Epithelial cell of esophagus (primary cell): ENCODE measurements at places on chromosomes 4 and X.
A peak's percentile ranks its signal among the peaks of the same experiment; 100 is the strongest.

- DNase-seq: no peak
These were observed 763 bp upstream of the PRRG1 start for GRCh38 chrX:37348231-37348970.

GRCh38 chrX:28180096-28180495 is 198.8 kb upstream of the DCAF8L1 start:
- no peak for DNase-seq

DNA sequence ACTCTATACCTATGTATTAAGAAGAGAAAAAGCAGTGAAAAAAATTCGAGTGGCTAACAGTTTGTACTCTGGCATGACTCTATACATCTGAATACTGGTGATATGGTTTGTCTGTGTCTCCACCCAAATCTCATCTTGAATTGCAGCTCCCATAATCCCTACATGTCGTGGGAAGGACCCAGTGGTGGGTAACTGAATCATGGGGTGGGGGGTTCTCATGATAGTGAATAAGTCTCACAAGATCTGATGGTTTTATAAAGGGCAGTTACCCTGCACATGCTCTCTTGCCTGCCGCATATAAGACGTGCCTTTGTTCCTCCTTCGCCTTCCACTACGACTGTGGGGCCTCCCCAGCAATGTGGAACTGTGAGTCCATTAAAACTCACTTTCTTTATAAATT is 70.4 kb downstream of the LRBA start:
- no peak for DNase-seq

DNA sequence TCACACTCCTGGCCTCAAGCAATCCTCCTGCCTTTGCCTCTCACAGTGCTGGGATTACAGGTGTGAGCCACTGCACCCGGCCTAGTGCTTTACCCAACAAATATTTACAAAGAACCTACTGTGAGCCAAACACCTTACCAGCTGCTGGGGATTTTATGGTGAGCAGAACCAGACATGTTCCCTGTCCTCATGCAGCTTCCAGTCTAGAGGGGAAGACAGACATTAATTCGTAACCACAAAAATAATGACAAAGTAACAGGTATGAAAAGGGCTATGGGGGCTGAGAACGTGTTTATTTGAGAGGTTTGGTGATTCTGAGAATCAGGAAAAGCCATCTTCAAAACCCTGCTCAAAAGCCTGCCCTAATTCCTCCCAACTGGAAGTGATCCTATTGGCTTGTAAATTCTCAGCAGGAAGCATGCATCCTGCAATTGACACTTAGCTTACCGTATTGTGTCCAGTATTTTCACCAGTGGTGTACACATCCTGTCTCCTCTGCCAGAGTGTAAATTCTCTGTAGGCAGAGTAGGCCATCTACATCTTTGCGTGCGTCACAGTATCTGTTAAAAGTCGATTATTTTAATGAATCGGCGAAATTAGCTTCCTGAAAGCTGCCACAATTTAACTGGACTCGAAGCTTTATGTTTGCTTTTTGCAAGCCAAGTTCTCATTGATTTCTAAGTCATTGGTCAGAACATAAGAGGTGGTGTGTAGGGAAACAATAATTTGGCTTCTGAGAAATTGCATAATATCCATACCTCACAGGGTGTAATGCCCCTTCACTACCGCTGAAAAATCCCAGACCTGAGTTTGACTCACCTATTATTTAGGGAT is 67.0 kb downstream of the TMEM156 start:
- peak; percentile 17 for DNase-seq

- DNase-seq: no peak
These were observed 83.3 kb downstream of the DDIT4L start for GRCh38 chr4:100106982-100107381.
